NB4 (cell line): ENCODE measurements at places on chromosomes 13 and 19.

GRCh38 chr13:100203696-100204367 is 114.9 kb downstream of the PCCA start:
- DNase-seq, result peak; percentile 63

- no peak for DNase-seq
Measured at GRCh38 chr19:1577929-1578618, 9.9 kb upstream of the MEX3D start.

DNA sequence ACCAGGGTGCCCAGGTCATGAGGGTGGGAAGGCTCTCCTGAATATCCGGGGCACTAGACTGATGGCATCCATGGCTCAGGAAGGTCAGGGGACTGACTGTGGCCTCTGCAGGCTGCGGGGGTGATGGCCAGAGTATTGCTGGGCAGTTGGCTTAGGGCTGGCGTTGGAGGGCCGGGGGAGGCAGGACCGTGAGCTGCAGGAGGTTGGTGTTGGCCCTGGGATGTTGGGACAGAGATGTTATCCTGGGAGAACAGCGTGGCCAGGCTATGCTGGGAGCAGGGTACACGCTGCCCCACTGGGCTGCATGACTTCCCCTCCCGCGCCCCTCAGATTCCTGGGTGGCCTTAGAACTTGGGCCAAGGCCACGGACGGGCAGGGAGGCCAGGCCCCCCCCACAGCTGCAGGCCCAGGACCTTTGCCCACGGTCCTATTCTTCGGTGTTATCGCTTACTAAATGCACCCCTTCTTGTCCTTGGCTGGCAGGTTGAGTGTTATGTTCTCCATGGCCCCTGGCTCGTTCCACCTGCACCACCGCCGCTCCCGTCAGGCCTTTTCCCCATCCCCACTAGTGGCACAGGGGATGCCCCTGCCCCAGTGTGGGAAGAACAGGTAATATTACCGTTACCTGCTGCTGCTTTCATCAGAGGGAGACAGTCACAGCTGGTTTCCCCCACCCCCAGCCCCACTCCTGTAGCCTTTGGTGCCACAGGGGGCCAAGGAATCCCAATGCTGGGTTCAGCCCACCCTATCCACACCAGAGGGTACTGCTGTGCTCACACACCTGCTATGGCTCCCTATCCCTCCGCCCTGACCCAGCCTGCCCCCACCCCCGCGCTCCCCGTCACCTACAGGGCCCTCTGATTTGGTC is 3.2 kb upstream of the ISYNA1 start:
- DNase-seq, result no peak

GRCh38 chr19:2101417-2102335 is 5.0 kb downstream of the IZUMO4 start:
- DNase-seq, result no peak

DNA sequence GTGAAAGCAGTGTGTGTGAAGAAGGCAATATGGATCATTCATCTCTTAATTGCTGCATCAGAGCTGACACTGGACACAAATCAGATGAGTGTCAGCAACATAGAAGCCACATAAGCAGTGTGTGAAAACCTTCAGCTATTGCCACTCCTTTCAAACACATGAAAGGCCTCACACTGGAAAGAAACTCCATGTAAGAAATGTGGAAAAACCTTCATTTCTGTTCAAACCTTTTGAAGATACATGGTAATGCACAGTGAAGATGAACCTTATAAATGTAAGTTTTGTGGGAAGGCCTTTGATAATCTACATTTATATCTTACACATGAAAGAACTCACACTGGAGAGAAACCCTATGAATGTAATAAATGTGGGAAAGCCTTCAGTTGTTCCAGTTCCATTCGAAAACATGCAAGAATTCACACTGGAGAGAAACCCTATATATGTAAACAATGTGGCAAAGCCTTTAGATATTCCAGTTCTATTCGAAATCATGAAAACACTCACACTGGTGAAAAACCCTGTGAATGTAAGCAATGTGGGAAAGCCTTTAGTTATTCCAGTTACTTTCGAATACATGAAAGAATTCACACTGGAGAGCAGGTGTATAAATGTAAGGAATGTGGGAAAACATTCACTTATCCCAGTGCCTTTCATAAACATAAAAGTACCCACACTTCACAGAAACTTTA is 53.6 kb downstream of the ZNF823 start:
- DNase-seq, result no peak

DNA sequence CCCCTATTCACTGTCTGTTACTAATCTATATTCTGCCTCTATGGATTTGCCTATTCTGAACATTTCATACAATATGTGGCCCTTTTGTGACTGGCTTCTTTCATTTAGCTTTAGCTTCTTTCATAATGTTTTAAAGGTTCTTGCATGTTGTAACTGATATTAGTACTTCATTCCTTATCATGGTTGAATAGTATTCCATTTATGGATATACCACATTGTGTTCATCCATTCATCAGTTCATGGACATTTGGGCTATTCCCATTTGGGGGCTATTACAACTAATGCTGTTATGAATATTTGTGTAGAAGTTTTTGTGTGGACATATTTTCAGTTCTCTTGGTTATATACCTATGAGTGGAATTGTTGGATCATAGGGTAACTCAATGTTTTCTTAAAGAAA is 44.4 kb upstream of the TDRD3 start:
- no peak for DNase-seq

DNA sequence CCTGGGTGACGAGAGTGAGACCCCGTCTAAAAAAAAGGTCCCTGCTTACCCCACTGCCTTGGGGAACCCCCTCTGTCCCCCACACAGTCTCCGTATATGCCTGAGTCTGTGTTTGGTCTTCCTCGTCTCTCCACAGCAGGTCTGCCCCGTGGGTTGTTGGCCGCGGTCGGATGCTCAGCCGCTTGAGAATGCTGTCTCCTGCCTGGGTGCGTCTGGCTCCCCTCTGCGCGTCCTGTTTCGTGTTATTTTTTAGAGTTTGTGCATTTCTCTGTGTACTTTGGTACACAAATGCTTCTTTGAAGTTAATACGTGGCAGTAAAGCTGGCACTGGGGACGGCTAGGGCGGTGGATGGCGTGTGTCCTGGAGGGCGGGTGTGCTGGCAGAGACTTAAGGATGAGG is 34.9 kb downstream of the KDM4B start:
- no peak for DNase-seq

DNA sequence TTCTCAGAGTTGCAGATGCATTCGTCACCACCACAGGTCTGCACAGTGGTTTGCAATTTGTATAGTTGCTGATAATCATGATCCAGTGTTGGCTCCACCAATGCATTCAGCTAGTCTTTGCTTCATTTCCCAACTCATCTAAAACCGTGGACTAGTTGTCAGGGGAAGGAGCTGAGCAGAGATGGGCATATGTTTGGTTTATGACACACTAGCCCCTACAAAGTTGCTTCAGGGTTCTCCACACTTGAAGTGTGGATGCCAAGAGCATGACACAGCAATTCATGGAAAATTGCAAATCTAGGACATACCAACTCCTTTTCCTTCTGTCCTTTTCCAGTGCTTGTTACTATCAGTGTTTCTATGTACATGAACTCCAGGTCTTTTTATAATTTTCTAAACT is 168.0 kb downstream of the TNFSF13B start:
- no peak for DNase-seq

GRCh38 chr19:35484252-35485036 is 5.8 kb downstream of the KRTDAP start:
- peak; percentile 36 for DNase-seq

DNA sequence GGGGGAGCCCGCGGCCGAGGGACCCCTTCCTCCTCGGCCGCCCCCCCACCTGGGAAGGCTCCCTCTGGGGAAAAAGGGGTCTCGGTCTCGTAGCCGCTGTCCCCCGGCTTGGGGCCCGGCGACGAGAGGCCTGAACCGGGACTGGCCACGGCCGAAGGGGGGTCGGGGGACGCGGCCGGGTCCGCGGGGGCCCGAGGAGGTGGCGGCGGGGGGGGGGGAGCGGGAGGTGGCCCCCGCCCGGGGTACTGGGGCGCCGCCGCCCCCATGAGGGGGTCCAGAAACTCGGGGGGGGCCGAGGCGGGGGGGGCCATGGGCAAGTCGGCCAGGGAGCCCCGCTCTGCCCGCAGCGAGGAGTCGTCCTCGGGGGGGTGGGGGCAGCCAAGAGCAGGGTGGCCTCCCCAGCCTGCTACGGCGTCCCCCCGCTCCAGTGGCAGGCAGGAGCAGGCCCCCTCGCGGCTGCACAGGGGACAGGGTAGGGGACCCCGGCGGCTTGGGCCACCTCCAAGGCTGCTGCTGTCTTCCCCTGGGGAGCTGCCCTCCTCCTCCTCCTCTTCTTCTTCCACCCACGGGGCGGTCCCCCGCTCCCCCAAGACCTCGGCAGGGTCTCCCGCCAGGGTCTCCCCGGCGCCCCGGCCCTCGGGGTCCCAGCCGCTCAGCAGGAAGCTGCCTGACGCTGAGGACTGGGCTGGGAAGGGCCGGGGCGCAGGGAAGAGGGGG is 12.9 kb downstream of the LMTK3 start:
- DNase-seq, result no peak

GRCh38 chr13:98564204-98564603 is 12.7 kb downstream of the STK24 start:
- no peak for DNase-seq

DNA sequence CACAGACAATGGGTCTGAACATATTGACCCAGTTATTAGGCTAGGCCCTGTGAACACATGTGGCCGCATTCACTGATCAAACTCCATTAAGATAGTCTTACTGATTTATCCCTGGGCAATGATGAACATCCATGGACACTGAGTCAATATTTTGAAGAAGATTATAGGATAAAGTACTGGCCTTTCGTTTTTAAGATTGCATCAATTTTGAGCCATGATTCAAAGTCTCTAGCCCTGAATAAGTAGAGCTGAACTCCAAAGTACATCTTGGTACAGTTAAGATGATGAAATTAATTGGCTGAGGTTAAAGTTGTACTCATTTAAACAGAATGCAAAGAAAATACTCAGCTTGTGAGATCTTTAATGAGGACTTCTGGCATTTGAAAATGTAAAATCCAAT is 1581.9 kb downstream of the EFNB2 start:
- DNase-seq, result no peak

GRCh38 chr19:47109541-47110375 is 3.8 kb downstream of the ZC3H4 start:
- peak; percentile 90 for DNase-seq

GRCh38 chr13:19596960-19597361 is 35.6 kb upstream of the TPTE2 start:
- peak; percentile 71 for DNase-seq

DNA sequence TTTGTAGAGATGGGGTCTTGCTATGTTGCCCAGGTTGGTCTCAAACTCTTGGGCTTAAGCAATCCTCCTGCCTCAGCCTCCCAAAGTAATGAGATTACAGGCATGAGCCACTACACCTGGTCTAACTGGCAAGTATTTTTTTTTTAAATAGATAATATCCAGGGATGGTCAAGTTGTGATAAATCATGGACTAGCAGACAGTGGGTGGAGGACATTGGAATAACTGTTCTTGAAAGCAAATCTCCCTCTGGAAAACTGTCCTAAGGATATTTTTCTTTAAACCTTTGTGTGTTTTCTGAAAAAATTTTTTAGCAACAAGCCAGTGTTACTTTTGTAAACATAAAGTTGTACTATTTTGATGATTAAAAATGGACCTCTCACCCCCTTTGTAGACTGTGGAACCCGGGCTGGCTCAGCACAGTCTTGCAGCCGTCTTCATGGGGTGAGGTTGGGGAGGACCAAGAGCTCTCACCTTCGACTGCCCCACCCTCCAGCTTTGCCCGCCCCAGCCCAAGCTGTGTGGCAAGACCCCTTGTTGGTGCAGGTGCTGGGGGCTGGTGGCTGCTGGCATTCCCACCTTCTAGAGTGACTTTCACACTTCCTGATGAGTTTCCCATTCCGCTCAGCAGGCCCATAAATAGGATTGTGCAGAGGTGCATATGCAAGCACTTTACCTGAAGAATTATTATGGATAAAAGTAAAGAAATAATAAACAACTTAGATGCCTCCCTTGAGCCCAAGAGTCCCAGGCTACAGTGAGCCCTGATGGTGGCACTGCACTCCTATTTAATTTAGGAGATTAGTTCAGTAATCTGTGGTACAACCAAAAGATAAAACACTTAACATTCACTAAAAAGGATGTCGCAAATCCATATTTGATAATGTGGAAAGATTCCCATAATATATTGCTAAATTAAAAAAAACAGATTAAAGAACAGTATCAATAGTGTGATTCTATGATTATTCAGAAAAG is 107.3 kb downstream of the GADD45B start:
- DNase-seq, result no peak

GRCh38 chr19:12163826-12164225 is 930 bp downstream of the ZNF136 start:
- peak; percentile 18 for DNase-seq

DNA sequence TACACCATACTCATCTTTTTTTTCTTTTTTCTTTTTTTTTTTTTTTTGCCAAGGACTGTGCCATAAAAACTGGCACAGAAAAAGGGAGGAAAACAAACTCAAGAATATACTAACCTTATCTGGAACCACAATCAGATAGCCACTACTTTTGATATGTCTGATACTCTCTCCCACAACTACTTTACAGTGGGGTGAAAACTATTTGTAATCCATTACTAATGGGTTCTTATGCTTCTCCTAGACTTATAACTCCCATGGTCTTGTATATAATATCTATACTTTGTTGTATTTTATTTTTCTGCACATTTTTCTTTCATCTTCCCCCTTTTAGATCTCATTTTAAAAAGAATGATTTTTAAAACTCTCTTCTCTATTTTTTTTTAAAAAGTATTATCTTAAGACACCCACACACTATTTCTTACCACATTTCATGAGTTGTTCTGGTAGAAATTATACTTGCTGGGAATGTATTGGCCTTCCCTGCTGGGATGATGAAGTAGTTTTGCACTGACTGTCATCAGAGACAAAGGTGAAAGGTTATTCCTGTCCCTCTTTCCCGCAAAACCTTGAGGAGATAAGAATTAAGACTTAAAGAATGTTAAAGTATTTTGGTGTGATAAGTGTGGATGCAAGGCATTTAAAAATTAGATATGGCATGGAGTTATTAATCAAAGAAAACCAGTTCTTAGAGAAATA is 146.7 kb upstream of the KLF12 start:
- no peak for DNase-seq

DNA sequence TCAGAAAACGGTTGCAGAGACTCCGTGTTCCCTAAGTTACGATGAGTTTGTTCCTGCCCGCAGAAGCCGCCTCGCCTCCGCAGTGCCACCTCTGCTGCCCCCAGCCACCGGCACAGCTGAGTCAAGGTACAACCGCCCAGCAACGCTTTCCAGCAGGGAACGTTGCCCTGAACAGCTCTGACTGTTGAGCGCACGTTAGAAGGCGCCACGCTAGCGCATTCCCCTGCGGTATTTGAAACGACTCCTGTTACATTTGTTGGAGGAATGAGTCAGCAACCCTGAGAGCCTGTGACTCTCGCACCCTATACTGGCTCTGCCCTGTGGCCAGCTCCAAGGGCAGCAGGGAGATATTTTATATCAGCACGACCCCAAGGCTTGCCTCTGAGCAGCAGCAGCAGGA is 302.8 kb downstream of the TEX29 start:
- DNase-seq, result peak; percentile 93
